AG10803 (cell line): ENCODE measurements at places on chromosomes 2 and 18.

- no peak for DNase-seq
Measured at GRCh38 chr2:222751821-222752719, 80.6 kb downstream of the MOGAT1 start.

DNA sequence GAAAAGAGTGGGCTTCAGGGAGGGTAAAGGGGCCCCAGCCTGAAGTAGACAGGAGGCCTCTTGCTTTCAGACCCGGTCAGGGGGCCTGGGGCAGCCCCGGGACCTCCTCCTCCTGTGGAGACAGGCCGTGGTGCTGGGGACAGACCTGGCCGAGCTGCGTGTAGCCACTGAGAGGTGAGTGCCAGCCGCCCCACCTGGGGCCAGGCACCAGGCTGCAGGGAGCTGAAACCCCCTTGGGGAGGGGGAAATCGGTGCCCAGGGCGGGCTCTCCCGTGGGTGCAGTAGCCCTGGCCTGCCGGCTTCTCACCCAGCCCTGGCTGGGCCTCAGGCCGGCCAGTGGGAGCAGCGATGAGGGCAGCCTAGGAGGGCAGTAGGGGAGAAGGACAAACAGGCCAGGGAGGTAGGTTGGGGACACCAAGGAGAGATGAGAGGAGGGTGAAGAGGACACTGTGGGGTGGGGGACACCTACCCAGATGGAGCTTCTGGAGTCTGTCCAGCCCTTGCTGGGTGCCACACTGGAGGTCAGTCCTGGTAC is 24.0 kb downstream of the CROCC2 start:
- no peak for DNase-seq

DNA sequence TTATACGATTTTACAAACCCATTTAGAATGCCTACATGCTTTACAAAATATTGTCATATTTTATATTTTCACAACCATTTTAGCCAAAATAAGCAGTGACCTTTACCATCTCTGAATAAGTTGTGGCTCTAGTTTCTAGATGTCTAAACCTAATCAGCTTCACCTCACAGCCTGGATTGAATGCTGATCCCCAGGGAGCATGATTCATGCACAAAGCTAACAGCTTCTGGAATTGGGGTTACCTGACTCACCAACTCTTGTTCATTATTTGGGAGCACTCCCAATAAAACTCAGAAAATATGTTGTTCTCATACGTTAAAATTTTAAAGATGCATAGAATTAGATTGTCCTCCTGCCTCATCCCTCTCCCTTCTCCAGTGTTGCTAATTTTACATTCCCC is 611.7 kb upstream of the NETO1 start:
- peak; percentile 41 for DNase-seq

DNA sequence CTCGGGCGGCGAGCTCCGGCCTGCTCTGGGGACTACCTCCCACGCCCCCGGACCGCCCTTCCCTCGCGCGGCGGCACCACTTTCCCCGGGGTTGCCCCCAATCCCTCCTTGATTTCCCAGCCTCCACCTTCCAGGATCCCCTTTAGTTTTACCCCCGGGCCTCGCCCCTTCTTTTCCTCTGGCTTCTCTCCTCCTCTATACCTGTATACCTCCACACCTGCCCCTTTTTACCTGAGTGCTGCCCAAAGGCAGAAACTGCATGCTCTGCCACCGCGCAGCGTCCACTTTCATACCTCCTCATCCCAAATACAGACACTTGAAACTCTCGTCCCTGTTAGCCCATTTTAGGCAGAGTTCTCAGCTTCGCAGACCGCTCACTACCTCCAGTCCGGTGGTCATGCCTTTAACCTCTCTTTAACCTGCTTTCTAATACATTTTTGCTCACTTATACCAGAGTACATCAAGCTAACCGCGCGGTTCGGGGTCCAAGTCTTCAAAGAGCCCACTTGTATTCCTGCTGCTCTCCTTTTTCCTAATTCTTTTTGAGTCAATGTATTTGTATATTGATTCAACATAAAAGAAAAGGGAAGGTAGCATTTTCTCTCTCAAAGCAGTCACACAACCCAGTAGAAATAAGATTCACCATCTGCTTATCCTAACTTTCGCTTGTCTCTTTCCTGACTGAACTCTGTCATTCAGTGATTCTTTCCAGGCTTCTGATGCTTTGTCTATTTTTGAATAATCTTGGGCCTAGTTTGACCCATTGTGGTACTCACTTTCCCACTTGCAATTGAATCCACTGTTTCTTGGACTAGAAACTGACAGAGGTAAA is 901 bp downstream of the SPOPL start:
- DNase-seq, result no peak

DNA sequence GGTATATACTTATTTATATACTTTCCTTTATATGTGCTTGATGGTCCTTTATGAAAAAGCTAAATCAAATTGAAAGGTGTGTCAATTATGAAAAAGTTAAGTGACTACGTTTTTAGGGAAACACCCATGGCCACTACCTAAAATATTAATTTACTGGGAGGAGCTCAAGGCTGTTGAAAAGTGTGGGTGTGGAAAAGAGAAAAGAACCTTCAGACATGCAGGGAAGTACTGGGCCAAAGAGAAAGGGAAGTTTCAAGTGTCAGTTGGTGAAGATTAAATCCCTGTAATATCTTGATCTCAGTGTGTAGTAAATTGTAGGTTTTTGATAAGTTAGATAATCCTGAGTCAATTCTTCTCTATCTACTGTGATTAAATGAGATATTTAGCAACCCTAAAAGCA is 6.2 kb upstream of the GKN1 start:
- DNase-seq, result no peak

GRCh38 chr18:31680433-31680811 is 4.0 kb downstream of the B4GALT6 start:
- DNase-seq, result no peak

GRCh38 chr2:32715391-32715841 is 87.6 kb downstream of the TTC27 start:
- peak; percentile 62 for DNase-seq

DNA sequence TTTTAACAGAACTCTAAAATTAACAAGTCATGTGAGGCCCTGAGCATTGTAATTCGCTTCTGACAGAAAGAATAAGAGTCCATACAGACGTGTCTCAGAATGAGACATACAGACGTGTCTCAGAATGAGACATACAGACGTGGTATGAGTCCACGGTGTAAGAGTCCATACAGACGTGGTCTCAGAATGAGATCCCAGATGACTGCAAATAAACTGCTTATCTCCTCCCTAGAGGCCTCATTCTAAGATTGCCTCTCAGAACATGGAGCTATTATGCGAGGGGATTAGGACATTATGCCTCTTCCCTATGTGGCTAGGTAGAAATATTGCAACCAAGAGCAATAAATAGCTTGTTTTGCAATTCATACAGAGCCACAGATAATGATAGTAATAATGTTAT is 63.9 kb downstream of the NEB start:
- no peak for DNase-seq

DNA sequence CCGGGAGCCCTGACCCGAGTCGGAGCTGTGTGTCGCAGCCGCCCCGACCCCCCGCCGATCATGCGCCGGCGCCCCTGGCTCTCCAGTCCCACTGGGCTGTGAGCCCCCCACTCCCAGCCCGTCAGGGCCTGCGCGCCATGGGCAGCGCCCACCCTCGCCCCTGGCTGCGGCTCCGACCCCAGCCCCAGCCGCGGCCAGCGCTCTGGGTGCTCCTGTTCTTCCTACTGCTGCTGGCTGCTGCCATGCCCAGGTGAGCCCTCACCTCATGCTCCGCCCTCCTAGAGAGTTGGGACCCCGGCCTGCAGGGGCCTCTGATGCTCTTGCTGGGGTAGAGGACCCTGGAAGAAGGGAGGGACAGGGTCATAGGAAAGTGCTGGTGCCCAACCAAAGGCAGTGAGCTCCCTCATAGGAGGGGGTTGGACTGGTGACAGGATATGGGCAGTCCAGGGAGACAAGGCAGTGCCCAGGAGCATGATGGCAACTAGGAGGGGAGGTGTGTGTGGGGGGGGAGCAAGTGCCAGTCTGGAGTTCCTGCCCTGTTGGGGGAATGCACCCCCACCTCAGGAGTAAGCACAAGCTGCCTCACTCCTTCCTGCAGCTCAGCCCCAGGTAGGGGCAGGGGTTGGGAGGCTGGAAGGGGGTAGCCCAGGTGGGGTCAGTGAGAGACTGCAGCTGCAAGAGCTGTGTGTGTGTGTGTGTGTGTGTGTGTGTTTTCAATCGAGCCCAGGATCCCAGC is 375 bp downstream of the WNT10A start:
- DNase-seq, result no peak

- DNase-seq, result no peak
Measured at GRCh38 chr2:230972046-230972445, 23.9 kb upstream of the SPATA3 start.

DNA sequence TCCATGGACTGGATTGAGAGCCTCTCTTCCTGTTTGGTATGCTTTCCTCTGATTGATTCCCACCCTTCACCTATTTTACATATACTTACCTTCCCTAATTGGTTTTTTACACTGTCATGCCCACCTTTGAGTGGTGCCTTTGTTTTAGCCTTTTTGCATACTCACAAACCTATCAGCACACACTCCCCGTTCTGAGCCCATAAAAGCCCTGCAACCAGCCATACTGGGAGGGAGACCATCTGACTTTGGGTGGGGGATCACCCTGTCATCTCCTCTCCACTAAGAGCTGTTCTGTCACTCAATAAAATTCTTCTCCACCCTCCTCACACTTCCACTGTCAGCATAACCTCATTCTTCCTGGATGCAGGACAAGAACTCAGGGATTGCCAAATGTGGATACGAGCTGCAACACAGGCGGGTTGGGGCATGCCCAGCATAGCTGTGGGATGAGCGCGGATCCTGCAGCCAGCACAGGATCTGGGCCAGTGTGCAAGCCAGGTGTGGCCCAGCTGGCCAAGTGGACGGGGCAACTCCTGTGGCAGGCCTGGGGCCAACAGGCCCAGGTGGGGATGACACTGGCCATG is 9.4 kb upstream of the MOB1A start:
- peak; percentile 91 for DNase-seq

DNA sequence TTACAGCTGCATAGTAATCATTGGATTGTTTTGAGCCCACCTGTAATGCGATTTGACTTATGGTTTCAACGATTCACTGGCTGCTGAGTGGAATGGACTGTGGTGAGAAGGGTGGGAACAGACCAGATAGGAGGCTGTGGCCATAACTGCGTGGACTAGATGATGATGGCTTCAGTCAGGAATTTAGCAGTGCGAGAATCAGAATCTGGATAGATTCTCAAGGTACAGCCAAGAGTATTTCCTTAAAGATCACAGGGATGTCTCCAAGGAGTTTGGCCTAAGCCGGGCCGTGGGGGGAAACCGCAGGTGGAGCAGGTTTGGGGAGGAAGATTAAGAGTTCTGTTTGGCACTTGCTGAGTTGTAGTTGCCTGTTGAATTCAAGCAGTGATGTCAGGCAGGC is 44.0 kb upstream of the CHMP1B start:
- DNase-seq, result peak; percentile 7

GRCh38 chr2:72131916-72132841 is 15.5 kb downstream of the CYP26B1 start:
- no peak for DNase-seq

DNA sequence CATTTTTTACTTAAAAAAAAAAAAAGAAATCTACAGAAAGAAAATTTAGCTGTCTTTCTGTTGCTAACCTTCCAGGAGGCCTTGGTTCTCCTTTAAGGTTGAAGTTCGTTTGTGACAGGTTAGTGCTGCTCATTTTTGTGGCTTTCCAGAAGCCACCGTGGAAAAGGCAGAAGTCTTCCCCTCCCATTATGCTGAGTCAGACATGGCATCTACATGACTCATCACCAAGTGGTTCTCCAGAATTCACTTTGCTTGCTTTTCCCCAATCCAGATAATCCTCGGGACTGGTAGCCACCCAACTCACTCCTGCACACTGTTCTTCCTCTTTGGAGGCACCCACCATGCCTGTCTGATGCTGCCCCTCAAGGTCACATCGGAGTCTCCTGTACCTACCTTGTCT is 228.7 kb downstream of the PIK3C3 start:
- peak; percentile 88 for DNase-seq

- DNase-seq, result peak; percentile 3
Measured at GRCh38 chr18:47730795-47731194, 199.7 kb downstream of the SMAD2 start.

GRCh38 chr2:236601316-236602202 is 31.9 kb downstream of the ACKR3 start:
- no peak for DNase-seq

- no peak for DNase-seq
Measured at GRCh38 chr2:186327251-186327868, 158.7 kb upstream of the ZC3H15 start.

GRCh38 chr2:178404368-178404767 is 46.6 kb downstream of the PRKRA start:
- DNase-seq, result peak; percentile 86

- DNase-seq, result peak; percentile 59
Measured at GRCh38 chr18:37537868-37538525, 27.6 kb downstream of the CELF4 start.

DNA sequence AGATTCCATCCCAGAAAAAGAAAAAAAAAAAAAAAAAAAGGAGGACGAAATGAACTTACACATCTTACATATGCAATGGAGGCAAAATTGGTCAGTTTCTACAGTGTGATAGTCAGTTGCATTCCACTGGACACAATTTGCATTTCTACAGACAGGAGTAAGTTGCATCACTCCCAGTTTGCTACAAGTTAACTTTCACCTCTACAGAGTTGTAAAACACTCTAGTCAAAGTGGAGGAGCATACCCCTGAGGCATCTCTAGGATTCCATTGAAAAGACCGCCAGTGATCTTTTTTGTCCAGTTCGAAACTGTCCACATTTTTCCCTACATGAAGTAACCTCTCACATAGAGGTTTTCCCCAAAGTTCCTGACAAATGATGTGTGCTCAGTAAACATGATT is 202.8 kb downstream of the VAPA start:
- peak; percentile 41 for DNase-seq

GRCh38 chr2:217642944-217643343 is 359.9 kb downstream of the TNS1 start:
- no peak for DNase-seq

- no peak for DNase-seq
Measured at GRCh38 chr2:230324503-230324902, 2.5 kb upstream of the SP140L start.

GRCh38 chr2:184597571-184597991 is 748 bp upstream of the ZNF804A start:
- DNase-seq, result peak; percentile 34

GRCh38 chr2:39023649-39024048 is 97.2 kb downstream of the SOS1 start:
- no peak for DNase-seq

GRCh38 chr2:177501186-177501585 is 108.6 kb downstream of the AGPS start:
- DNase-seq, result no peak

DNA sequence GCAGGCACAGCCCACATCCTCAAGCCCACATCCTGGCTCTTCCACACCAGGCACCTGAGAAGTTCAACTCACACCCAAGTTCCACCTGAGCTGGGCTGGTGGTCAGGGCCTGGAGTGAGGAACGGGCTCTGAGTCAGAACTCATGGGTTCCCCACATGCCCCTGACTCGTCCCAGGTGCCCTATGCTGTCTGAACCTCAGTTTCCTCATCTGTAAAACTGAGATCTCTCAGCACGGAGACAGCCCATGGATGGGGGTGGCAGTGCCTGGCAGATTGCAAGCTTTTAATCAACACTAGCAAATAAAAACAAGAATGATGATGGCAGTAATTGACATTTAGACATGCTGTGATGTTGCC is 307.8 kb downstream of the NDUFA10 start:
- DNase-seq, result no peak

- no peak for DNase-seq
Measured at GRCh38 chr2:105116348-105116747, 78.5 kb downstream of the MRPS9 start.
